ENCODE measurements at places on chromosomes 4 and X.

- no peak for DNase-seq
Observed at GRCh38 chr4:178894126-178894525, 1451.9 kb upstream of the AGA start.

DNA sequence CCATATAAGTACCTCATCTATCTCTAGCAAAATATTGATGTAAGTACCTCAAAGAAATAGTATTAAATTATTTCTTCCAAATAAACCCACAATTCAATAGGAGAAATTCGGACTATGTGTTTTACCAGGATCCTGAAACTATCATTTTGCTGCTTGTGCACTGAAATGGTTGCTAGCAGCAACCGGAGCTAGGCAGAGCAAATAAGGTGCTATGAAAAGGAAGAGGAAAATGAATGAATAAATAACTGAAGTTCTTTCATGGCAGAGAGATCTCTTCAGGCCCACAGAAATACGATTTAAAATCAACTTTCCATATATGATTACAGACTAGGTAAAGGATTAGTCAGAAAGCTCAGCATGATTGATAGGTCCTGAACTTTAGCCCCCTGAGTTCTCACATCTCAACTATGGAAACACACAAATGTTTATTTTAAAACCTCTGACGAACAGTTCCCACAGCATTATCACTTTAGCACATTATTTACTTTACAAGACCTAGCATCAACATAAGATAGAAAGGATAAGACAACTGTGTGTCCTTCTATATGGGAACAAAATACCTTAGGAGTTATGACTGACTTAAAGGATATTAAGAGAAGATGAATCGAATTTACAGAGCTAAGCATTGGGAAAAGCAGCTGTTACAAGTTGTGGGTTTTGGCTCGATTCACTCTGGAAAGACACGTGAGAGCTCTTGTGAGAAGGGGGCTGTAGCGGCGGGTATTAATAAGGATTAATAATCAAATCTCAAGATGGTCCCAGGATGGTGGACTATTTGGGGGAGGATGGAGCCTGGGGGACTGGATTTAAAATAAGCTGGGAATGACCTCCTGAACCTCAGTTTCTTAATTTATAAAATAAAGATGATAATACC lies 104.3 kb downstream of the CORIN start:
- no peak for DNase-seq

GRCh38 chr4:71277353-71277752 lies 61.5 kb upstream of the SLC4A4 start:
- DNase-seq = no peak

DNA sequence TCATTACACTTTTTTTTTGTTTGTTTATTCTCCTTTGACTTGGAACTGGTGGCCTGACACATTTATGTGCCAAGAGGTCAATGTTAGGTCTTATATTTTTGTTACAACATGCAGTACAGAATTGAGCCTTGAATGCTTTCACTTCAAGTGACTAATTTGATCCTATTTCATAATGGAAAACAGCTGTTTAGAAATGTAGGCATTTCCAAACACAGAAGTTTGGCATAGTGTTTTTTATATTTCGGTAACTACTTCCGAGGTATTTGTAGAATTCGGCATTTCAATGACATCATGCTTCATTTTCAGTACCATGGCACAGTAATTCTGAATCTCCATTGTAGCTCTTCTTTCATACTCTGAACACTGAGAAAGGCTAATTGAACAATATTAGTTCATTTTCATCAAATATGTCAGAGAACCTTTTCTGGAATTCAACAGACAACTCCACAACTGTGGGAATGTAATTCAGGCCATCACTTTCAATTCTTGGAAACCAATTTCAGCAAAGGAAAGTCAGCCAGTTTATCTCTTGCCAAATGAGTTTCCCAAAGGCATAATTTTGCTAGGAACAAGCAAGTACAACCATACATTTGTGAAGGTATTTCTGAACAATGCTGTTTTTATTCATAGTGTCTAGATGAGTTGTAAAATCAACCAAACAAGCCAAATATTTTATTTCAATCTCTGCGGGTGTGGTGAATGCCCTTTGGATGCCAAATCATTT lies 11.4 kb downstream of the FAM120C start:
- DNase-seq = no peak

DNA sequence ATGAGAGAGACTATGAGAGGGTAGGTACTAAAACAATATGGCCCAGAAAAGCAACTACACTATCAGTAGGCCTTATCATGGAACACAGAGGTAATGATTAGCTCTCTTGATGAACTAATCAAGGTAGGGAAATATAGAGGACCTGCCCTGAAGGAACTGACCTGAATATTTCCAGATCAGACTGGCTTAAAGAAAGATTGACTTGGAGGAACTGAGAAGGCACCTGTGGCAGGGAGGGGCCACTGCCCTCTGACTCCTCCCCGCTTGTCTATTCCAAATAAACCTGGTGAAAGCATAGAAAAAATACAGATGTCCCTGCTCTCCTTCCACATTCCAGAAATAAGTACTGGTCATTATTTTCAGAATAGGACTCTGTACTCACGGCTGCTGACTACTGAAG lies 5.5 kb downstream of the RPS6KA6 start:
- DNase-seq = no peak

DNA sequence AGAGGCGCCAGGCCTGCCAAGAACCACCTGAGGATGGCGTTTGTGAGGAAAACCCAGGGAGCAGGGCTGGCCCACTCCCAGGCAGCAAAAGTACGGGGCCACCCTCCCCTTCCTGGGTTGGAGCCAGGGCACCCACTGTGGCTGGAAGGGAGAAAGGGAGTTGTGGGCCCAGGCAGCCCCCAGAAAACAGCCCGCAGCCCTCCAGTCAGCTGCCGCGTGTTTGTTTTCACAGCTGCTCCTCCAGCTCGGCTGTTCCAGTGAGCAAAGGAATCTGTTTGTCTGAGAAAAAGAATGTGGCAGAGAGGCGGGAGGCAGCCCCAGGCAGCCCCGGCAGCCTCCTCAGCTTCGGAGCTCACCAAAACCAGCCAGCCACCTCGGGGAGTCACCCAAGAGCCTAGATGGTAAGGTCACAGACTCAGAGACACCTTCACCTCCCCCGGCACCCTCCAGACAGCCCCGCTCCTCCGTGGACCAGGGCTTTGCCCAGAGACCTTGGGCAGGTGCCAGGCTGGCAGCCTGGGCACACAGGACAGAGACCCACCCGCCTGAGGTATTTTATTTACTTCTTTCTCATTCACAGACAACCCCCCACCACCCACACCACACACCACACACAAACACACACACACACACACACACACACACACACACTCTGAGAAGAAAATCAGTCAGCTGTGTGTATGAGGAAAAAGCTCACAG lies 338.1 kb downstream of the BCOR start:
- no peak for DNase-seq

- no peak for DNase-seq
Observed at GRCh38 chr4:960140-960635, 13.2 kb downstream of the DGKQ start.

DNA sequence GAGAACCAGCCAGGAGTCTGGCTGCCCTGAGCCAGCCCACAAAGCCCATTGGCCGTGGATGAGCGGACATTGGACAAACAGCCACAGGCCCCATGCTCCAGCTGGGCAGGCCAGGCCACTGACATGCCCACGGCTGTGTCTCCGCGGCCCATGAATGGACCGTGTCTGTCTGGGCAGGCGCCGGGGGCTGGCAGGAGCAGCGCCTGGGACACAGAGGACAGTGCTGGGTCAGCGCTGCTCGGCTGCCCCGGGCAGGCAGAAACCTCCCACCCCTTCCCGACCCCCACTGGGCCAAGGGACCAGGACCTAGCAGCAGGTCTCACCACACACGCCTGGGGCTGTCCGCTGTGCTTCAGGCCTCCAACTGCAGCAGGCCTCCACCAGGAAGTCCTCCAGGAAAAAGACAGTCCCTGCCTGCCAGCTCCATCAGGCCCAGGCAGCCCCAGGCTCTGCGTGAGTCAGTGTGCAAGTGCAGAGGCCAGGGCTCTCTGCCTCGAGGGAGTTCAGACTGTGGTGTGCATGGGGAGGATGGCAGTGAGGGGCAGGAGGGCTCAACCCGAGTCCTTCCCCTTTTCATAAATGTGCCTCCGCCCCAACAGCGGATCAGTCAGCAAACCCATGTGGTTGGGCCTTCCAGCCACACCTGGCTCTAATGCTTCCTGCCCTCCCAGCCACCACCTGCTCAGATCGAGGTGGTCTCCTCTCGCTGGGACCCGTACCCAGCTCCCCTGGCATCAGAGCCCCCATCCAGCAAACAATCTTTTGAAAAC lies 17.2 kb upstream of the FGFR3 start:
- DNase-seq = no peak

- no peak for DNase-seq
Observed at GRCh38 chr4:10694151-10694827, 9.7 kb upstream of the CLNK start.

GRCh38 chr4:5923376-5923775 lies 30.5 kb upstream of the CRMP1 start:
- DNase-seq = no peak

Measured in stimulated activated CD4-positive, alpha-beta T cell treated with anti-CD3 and anti-CD28 coated beads, Interleukin-12 subunit alpha, Interleukin-12 subunit beta, amount 100 ng/mL, for 24 hours (primary cell).